ENCODE measurements at places on chromosomes 12 and 14.

DNA sequence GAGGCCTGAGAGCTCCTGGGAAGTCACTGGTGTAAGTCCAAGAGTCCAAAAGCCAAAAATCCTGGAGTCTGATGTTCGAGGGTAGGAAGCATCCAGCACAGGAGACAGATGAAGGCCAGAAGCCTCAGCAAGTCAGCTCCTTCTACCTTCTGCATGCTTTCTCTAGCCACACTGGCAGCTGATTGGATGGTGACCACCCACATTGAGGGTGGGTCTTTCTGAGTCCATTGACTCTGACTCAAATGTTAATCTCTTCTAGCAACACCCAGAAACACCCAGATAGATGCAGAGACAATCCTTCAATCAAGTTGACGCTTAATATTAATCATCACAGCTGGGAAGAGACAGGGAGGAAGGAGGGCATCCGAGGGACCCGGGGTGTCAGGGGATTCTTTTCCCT, 305.8 kb downstream of the AACS start:
- no peak for DNase-seq

DNA sequence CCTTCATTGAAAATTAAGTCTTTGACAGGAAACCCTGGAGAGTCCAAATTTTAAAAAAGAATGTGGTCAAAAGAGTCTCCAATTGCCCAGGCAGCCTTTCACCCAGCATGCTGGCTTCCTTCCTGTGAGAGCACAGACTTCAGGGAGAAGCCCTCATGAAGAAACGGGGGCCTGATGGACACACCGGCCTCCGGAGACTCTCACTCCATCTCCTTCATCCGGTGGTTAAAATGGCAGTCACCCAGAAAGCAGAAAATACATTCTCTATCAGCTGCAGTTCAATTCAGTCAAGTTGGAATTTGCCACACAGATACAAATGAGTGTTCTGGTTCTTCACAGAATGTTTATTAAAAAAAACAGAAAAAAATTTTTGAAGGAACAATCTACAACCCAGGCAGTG, 56.5 kb downstream of the CPM start:
- peak; percentile 31 for DNase-seq

GRCh38 chr12:124026755-124027745, 54.0 kb downstream of the ZNF664 start:
- DNase-seq: no peak

DNA sequence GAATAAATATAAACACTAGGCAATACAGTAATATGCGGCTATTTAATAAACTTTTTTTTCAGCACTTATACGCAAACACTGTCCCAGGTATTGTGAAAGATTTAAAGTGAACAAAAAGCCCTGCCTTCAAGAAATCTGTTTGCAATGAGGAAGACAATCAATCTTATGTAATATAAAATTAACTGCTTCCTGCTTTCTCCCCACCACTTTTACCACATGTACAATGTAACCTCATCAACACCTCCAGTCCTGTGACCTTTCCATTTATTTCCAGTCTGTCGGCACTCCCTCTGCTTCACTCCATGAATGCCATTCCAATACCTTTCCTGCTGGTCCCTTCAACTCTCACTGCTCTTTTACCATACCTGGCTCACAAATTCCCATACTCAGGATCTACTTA, 10.5 kb downstream of the SNX6 start:
- DNase-seq: no peak

DNA sequence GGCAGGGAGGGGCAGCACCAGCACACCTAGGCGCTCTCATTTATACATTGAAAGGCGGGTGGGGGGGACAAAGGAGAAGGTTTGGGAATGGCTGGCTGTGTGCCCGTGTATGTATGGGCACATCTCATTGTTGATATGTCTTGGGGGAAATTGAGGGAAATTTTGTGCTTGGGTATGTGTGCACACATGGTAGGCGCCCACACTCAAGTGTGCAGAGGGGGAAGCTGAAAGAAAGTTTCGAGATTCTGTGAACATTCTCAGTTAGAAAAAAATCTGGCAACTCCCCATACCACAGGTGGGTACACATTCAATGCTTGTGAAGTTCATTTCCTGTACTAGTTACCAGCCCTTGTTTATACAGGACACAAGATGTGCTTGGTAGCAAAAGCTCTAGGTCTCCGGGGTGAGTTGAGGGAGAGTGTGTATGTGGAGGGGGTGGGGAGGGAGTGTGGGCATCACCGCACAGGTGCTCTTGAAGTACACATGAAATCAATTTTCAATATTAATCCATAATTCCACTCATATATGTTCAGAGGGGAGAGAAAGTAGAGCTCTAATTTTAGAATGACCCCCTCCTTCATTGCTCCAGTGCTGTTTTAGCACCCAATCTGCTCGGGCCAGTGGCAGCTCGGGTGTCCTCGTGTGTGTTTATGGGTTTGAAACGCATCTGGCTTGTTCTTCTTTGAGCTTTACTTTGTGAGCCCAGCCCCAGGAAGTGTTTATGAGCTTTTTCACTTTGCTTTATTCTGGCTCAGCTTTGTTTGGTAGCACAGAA, 286.0 kb downstream of the ZFP36L1 start:
- DNase-seq: no peak

All from hippocampal formation (tissue), 2 donors.